Sciatic nerve (tissue), 2 donors: ENCODE measurements at places on chromosomes 2 and 18. TPM values are rescaled to one million over a fixed set of nuclear protein-coding genes. Genes with fewer than 3 reads are reported as not detected.

- no peak for DNase-seq
Measured at GRCh38 chr18:68734308-68734707, 19.4 kb upstream of the TMX3 start.

DNA sequence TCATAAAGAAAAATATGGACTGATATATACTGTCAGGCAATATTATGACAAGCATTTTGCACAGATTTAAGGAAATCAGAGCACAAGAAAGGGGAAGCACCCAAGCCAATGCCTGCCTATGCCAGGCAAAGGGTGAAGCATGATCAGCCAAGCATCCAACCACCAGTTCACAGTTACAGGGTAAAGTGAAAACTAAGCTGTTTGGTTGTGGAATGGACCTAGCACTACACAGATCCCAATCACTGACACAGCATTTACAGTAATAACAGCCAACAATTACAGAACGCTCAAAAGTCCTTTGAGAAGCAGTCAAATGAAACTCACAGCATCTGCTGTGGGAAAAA, 90.3 kb downstream of the SP3 start:
- DNase-seq: no peak

- DNase-seq: no peak
Measured at GRCh38 chr2:64972876-64973275, 16.3 kb upstream of the SLC1A4 start.

- DNase-seq: no peak
Measured at GRCh38 chr2:39121523-39122063, 742 bp upstream of the SOS1 start.

GRCh38 chr2:199148076-199148845, 309.5 kb downstream of the SATB2 start:
- DNase-seq: no peak

DNA sequence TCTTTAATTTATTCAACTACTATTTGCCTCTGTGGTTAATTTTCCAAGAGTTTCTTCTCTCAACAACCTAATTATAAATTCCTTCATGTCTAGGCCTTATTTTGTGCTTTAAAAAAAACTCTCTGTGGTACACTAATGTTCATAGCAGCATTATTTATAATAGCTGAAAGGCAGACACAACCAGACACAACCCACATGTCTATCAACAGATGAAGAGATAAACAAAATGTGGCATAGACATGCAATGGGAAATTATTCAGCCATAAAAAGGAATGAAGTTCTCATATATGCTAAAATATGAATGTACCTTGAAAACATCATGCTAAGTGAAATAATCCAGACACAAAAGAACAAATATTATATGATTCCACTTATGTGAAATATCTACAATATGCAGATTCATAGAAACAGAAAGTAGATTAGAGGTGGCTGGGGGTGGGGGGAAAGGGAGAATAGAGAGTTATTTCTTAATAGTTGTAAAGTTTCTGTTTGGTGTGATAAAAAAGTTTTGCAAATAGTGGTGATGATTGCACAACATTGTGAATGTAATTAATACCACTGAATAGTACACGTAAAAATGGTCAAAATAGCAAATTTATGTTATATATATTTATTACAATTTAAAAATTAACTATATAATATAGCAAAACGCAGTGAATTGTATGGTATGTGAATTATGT, 28.1 kb upstream of the RASGRP3 start:
- DNase-seq: no peak

DNA sequence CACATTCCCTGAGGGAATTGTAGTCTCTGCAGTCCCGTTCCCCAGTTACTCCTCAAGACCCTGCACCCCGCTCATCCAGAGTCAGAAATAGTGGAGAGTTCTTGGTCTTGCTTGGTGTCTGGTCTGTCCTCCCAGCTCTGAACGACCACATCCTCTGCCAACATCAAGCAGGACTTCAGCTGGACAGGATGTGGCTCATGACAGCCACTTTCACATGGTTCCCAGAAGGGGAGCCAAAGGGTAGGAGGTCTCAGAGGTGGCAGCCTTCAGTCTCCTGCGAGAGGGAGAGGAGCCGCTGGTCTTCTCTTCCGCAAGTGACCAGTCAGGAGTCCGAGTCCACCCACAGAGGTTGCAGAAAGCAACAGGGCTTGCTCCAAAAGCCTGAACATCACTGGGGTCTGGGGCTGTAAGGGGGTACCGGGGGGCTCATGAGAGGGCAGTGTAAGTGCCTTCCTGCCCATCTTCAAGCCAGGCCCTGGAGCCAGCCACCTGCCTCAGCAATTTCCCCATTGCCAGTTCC, 29.8 kb downstream of the B3GNT7 start:
- no peak for DNase-seq

DNA sequence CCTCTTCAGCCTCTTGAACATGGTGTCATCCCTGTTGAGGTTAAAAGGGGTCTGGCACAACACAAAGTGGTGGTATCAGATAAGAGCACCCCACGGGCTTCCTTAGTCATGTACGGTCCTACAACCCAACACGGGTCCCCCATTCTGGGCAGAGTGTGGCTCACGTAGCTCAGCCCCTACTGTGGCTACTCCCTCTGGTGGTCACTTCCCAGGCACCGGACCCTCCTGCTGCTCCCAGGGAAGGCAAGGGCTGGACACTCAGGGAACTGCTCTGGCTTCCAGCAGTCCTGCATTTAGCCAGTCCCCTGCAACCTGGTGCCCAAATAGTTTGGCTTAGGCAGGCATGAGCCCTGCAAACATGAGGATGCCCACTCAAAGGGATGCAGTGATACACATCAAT, 58.6 kb downstream of the GALNT14 start:
- DNase-seq: no peak

GRCh38 chr2:98935777-98936352, at the start of gene CRACDL:
TSS of gene CRACDL (minus strand) at chr2:98936225. CDS start at chr2:98846800, 89,425 bp downstream.
- no peak for DNase-seq

- no peak for DNase-seq
Measured at GRCh38 chr2:39492095-39492590, 55.1 kb upstream of the MAP4K3 start.

DNA sequence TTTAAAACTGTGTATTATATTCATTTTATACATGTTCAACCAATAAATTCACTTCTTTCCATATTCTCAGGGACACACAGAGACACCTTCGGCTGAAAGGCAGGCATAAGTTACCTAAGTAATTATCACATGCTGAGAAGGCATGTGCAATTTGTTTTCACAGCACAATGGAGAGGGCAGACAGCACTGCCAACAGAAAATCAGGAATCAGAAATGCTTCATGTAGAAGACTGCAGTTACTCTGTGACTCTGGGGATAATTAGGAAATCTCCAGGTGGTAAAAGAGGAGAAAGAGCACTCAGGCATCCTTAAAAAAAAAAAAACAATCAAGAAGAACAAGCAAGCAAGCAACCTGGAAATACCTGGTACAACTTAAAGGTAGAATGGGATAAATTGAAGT, 49.3 kb downstream of the DSEL start:
- DNase-seq: no peak

- DNase-seq: peak; percentile 97
Measured at GRCh38 chr2:86195055-86195807, at the start of gene IMMT. TSS of gene IMMT (minus strand) at chr2:86195462. CDS start at chr2:86195382, 80 bp downstream.

DNA sequence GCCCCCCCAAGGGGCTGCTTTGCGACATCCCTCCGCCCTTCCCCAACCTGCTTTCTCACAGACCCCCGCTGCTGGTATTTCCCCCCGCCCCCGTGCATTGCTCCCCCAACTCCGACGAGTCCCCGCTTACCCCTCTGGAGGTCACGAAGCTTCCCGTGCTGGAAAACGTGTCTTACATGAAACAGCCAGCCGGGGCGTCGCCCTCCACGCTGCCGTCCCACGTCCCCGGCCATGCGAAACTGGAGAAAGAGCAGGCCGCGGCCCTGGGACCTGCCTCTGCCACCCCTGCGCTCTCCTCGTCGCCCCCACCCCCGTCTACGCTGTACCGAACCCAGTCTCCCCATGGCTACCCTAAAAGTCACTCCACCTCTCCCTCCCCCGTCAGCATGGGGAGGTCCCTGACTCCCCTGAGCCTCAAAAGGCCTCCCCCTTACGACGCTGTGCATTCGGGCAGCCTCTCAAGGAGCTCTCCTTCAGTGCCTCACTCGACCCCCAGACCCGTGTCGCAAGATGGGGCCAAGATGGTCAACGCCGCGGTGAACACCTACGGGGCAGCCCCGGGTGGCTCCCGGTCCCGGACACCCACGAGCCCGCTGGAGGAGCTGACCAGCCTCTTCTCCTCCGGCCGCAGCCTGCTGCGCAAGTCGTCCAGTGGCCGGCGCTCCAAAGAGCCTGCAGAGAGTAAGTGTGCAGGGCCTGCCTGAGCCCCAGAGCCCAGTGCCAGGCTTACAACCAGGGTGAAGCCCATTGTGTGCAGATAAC, 183.0 kb downstream of the NYAP2 start:
- DNase-seq: no peak

DNA sequence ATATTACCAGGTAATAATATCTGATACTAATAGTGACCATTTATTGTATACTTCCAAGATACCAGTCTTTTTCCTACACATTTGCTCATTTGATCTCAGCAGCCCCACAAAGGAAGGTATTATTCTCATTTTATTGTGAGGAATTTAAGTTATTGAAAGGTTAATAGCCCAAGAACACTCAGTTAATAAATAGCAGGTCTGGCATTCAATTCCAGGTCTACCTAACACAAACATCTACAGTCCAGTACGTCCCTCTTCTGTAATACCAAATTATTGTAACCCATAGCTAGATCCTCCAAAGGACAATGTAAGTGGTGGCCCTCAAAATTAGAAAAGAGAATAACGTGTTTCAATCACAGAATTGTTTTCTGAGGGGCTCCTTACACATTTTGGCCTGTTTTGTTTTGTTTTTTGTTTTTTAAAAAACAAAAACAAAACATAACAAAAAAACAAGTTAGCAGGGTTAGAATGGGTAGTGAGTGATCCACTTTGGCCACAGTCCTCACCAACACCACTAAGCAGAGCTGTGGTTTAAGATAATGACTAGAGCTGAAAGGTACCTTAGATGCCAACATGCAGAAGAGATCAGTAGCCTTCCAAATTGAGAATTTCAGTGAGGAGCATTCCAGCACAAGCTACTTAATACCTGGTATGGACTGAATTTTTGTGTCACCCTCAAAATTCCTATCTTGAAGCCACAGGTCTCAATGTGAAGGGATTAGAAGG, 137.5 kb downstream of the DYM start:
- DNase-seq: no peak

DNA sequence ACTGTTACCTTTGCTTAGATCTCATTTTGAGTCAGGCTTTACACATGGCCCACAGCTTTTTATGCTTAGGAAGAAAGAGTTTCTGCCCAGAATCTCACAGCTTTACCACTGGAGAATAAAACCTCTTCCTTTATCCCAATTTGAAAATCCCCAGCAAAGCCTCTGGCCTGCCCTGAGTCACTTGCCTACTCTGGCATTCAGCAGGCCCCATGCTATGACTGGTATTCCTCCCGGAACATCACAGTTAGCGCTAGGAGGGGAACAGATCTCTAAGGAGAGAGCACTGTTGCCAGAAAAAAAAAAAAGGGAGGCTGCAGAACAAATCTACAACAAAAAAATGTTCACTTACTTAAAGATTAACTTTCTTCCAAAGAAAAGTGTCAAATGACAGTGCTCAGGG, 152.9 kb upstream of the DNMT3A start:
- DNase-seq: no peak

- DNase-seq: no peak
Measured at GRCh38 chr2:235347691-235348090, 146.2 kb upstream of the AGAP1 start.

DNA sequence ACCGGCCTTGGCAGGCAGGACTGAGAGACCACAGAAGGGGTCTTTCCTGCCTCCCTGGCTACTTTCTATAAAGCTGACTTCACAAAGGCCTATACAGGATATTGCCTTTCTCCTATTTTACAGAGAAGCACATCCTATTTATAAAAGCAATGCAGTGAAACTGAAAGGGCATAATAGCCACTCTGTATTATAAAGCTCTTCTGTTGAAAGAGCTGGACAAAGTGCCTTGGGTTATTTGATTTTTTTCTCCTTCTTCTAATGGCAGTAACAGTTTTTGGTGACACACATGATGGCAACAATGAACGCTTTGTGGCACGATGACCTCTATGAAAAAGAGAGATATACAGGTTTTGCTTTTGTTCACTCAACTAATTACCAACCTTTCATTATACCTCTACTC, 281.1 kb downstream of the ZNF516 start:
- DNase-seq: no peak

GRCh38 chr18:33571998-33572787, 5.8 kb upstream of the ASXL3 start:
- no peak for DNase-seq

DNA sequence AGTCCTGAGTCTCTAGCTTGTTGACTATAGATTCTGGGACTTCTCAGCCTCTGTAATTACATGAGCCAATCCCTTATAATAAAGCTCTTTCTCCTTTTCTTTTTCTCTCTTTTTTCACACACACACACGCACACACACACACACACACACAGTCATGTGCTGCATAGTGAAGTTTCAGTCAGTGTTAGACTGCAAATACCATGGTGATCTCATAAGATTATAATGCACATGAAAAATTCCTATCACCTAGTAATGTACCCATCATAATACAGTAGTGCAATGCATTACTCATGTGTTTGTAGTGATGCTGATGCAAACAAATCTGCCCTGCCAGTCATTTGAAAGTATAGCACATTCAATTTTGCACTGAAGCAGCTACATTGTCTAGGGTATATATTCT, 558.2 kb downstream of the SUCLG1 start:
- no peak for DNase-seq

DNA sequence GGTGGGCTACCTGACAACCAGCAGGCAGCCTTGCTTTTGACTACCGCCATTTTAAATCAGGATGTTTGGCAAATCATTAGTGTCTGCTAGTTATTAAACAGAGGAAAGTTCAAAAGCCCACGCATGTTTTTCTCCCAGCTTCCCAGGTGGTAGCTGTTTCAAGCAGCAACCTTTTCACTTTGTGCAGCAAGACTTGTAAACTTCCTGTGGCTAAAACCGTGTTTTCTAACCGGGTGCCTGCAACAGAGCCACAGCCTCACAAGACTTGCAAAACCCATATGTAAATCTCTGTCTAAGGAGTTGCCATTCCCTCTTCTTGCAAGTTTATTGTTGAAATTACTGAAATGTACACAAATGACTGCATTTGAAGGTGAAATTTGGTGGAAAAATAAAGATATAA, 633.1 kb downstream of the BCL11A start:
- DNase-seq: no peak

GRCh38 chr2:157052685-157053224, 204.8 kb upstream of the GALNT5 start:
- no peak for DNase-seq

GRCh38 chr2:118094503-118094902, 6.2 kb downstream of the INSIG2 start:
- no peak for DNase-seq

Gene TCF7L1
- total RNA-seq: 26.9 TPM

Gene FOXI3
- not detected for total RNA-seq

Gene VWC2L
- total RNA-seq: not detected

Gene CNDP1
- 0.31 TPM for total RNA-seq

Gene ANKRD36C
- total RNA-seq: 81.0 TPM

Gene LIMS3
- 3.7 TPM for total RNA-seq

Gene NPPC
- 0.67 TPM for total RNA-seq

Gene CPO
- total RNA-seq: 0.89 TPM
